CD14-positive monocyte (primary cell): ENCODE measurements at places on chromosomes 7 and 10. TPM values are rescaled to one million over a fixed set of nuclear protein-coding genes. Genes with fewer than 3 reads are reported as not detected.

ANKRD61 gene
- not detected for polyA plus RNA-seq

SPDYE2 gene
- polyA plus RNA-seq, result 0.04 TPM in 1 of 2 replicates, not detected in the other

DNA sequence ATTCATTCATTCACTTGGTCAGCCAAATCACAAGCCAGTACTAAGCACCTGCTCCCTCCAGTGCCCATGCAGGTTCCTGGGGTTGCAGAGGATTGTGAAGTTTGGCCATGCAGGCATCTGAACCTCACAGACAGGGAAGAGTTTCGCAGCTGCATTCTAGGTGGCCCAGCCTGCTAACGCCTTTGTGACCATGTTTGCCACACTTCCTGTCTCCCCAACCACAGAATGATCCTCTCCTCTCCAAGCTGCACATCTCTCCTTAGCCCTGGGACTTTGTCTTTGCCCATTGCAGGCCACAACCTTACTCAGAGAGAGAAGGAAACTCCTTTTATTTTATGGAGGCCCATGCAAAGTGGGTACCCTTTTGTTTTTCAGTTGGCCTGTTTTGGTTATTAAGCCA lies 31.8 kb downstream of the EPDR1 start:
- no peak for DNase-seq

DNA sequence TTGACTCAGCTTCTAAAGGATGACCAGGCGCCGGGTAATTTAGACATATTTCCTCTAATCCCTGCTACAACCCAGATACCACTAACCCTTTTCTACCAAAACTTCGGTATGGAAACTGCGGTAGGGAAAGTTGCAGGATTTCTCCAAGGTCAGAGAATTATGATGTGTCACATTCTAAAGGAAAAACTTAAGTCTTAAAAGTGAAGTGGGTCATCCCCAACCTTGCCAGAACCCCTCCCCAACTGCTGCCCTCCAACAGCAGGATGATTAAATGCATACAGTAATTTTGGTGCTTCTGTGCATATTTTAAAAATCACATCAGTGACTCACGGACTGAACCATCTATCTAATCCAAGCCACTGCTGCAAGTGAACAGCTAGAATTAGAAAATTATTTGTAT lies 52.7 kb downstream of the GRB10 start:
- DNase-seq, result no peak

GRCh38 chr7:40330408-40330807 lies 195.6 kb downstream of the SUGCT start:
- no peak for DNase-seq

DNA sequence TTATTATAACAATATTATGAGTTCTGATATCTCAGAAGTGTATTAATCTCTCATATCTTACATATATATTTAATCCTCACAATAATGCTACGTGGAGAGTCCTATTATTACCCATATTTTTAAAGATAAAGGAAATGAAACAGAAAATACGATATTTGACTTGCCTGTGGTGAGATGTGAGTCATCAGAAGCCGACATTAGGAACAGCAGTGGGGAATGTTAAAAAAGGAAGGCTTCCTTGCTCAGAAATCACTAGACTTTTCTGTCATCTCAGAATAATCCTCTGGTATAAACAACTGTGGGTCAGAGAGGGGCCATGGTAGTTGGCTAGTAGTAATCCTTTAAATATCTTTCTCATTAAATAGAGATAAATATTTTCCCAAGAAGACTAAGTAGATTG lies 402.3 kb upstream of the PCDH15 start:
- DNase-seq, result no peak

GRCh38 chr10:5565671-5566581 lies 41.2 kb downstream of the CALML3 start:
- DNase-seq, result no peak

DNA sequence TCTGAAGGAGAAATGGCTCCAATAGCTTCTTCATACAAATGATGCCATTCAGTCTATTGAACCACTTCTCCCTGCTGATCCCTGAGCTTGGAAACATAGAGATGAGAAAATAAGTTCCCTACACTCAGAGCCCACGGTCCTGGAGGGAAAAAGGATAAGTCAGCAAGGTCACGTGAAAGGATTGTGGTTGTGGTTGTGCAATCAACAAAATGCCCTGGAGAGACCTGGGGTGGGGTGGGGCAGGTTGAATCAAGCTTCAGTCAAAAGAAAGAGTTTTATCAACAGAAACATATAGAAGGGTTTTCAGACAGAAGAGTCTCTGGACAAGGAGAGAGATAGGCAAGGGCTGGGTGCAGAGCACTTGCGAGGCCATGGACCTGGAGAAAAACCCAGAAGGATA lies 30.1 kb downstream of the C10orf90 start:
- DNase-seq, result no peak

- no peak for DNase-seq
These were observed 30.7 kb downstream of the AFAP1L2 start for GRCh38 chr10:114373631-114374030.

DNA sequence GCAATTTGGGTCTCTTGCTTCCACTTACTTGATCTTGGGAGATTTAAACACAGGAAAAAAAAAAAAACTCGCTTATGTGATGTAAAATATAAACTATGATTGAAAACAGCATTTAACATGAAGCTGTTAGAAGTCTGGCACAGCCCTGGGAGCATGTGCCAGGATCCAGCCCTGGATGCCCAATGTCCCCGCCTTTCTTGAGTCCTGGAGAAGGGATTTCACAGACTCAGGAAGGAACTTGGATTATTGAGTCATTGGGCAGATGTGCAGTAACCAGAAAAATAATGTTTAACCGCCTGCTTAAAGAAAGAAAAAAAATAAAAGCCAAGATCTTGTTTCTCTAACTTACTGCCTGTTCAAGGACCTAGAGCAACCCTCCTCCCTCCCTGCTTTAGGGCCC lies 3.7 kb upstream of the JCAD start:
- no peak for DNase-seq

- DNase-seq, result no peak
These were observed 177.0 kb downstream of the SND1 start for GRCh38 chr7:127828843-127829500.

DNA sequence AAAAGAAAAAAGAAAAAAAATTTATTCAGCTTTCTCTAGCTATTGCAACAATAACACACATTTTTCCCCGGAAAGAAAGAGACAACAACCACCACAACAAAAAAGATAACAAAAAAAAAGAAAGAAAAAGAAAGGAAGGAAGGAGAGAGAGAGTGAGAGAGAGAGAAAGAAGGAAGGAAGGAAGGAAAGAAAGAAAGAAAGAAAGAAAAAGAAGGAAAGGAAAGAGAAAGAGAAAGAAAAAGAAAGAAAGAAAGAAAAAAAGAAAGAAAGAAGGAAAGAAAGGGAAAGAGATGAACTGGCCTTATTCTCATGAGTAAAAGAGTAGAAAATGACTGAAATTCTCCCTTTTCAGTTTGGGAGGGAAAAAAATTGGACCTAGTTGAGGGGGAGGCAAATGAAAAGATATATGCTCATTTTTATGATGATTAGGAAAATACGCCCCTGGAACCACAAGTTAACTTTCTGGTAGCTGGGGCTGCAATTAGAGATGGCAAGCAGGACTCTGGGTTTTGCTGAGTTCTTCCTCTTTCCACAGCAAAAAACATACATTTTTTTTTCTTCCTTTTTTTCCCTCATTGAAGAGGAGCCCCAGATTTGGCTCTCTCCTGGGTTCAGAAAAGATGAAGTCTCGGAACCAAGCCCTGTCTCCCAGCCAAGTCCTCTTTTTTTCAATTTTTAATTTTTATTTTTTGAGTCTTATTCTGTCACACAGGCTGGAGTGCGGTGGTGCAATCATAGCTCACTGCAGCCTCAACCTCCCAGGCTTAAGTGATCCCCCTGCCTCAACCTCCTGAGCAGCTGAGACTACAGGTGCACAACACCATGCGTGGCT lies 12.6 kb upstream of the PRDX3 start:
- peak; percentile 14 for DNase-seq

GRCh38 chr10:78339251-78339650 lies 305.6 kb downstream of the RPS24 start:
- no peak for DNase-seq

GRCh38 chr7:1354661-1355567 lies 104.4 kb downstream of the MICALL2 start:
- no peak for DNase-seq

- DNase-seq, result no peak
These were observed 23.6 kb upstream of the VSIR start for GRCh38 chr10:71796749-71797405.

DNA sequence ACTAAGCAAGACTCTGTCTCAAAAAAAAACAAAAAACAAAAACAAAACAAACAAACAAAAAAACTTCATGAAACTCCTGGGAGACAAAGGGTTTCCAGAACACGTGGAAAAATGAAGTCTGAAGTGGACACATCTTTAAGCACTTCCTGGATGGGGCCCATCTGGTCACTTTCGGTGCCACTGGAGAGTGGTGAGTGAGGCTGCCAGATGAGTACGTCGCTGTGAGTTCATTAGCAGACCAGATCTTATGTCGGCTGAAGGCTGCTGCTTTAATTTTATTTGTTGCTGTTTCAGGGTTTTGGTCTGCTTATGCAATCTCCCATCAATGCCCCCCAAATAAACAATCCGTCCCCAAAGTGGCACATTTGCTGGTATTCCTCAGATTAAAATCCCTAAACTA lies 64.4 kb downstream of the NPTX2 start:
- no peak for DNase-seq

DNA sequence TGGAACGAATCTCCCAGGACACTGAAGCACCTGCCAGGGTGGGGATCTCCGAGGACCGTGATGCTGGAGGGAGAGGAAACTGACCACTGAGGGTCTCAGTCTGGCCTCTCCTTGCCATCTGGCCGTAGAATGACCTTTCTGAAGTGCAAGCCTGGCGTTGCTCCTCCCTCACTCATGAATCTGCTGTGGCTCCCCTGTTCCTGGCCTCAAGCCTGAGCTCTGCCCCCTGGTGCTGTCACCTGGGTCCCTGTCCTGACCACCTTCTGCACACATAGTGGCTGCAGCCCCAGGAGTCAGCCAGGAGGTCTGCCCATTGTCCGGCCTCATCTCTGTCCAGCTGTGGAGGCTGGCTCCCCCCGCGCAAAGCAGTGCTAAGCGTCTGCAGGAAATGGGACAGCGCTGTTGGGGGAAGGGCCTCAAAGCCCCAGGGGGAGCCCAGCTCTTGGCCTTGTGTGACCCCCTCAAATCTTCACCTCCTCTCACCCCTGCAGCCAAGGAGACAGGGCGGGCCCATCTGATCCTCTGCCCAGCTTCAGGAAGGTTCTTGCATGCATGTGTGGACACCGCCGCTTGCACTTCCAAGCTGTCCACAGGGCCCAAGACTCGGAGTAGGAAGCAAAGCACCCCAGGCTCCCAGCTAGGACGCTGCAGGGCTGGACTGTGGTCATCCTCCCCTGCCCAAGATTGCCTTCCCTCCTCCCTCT lies 65.7 kb downstream of the MYL10 start:
- DNase-seq, result no peak

GRCh38 chr7:81415181-81415580 lies 354.7 kb downstream of the HGF start:
- DNase-seq, result no peak

- DNase-seq, result no peak
These were observed 180.5 kb upstream of the CTBP2 start for GRCh38 chr10:125340903-125341302.

DNA sequence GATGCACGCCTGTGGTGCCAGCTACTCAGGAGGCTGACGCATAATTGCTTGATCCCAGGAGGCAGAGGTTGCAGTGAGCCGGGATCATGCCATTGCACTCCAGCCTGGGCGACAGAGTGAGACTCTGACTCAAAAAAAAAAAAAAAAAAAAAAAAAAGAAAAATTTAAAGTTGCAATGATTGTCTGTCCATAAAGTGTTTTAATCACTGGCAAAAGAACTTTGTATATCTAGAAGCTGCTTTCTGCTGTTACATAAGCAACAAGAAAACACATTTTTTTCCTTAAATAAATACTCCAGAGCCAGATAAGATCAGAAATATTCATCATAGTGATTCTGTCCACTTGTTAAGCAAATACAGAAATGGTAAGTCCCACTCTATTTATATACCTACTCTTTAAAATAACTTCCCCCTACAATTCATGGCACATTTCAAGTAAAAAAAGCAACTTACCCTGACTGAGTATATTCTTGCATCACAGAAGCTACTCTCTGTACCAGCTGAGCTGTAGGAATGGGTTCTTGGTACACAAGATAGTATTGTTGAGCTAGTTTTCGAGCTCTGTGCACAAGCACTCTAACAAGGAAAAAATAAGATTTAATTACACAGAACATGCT lies 7.6 kb downstream of the PSMA2 start:
- no peak for DNase-seq

- DNase-seq, result no peak
These were observed 75.1 kb downstream of the MAD1L1 start for GRCh38 chr7:2157473-2158279.
